ENCODE measurements at places on chromosomes 11 and 22.

DNA sequence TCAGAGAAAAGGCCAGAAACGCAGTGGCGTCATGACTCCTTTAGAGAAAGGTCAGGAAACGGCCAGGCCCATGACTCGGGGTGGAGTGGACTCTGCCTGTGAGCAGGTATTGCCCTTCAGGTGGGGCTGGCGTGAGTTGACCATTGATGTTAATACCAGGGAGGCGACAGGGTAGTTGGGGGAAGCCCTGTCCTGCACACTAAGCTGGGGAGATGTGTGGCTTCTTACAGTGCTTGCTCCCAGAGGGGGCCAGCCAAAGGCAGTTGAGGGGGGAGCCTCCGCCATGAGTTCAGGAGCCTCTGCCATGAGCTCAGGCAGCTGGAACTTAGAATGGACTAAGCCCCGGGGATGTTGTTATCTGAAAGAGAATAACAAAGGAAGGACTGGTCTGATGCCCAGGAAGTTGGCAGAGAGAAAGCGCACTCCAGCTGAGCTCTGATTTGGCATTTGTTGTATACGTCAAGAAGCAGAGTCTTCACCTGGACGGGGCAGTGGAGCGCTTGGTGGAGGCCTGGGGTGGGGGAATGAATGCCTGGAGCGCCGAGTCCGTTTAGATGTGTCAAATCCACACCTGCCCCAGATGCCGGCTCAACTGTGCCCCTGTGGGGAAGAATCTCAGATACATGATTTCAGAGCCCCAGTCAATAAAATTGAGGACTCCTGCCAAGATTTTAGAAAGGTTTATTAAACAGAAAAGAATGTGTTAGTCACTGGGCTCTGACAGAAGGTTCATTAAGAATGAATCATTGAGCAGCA is 222.5 kb downstream of the TBC1D22A start:
- no peak for DNase-seq

DNA sequence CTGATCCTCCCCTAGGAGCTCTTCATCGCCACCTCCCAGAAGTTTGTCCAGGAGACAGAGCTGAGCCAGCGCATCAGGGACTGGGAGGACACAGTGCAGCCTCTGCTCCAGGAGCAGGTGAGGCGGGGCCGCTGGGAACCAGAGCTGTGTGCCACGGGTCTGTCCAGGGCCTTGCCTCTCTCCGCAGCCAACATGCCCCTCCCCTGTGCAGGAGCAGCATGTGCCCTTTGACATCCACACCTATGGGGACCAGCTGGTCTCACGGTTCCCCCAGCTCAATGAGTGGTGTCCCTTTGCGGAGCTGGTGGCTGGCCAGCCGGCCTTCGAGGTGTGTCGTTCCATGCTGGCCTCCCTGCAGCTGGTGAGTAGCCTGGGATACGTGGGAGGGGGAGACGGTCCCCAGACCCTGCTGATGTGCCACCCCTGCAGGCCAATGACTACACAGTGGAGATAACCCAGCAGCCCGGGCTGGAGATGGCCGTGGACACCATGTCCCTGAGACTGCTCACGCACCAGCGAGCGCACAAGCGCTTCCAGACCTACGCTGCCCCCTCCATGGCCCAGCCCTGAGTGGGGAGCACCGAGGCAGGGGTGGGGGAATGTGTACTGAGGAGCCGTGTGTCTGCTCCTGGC is 2.5 kb downstream of the SCO2 start:
- no peak for DNase-seq

DNA sequence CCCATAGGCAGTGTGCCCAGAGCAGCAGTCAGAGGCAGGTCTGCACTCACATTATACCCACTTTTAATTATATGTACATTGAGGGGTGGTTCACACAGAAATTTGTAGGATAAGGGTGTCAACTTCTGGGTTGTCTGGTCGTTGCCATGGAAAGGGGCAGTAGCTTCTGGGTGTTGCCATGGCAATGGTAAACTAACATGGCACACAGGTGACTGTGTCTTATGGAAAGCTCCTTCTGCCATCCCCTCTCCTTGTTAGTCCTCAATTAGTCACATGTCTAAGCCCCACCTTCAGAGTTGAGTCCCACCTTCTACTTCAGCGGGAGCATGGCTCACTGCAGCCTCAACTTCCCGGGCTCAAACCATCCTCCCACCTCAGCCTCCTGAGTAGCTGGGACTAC is 56.3 kb upstream of the ATXN10 start:
- DNase-seq: no peak

DNA sequence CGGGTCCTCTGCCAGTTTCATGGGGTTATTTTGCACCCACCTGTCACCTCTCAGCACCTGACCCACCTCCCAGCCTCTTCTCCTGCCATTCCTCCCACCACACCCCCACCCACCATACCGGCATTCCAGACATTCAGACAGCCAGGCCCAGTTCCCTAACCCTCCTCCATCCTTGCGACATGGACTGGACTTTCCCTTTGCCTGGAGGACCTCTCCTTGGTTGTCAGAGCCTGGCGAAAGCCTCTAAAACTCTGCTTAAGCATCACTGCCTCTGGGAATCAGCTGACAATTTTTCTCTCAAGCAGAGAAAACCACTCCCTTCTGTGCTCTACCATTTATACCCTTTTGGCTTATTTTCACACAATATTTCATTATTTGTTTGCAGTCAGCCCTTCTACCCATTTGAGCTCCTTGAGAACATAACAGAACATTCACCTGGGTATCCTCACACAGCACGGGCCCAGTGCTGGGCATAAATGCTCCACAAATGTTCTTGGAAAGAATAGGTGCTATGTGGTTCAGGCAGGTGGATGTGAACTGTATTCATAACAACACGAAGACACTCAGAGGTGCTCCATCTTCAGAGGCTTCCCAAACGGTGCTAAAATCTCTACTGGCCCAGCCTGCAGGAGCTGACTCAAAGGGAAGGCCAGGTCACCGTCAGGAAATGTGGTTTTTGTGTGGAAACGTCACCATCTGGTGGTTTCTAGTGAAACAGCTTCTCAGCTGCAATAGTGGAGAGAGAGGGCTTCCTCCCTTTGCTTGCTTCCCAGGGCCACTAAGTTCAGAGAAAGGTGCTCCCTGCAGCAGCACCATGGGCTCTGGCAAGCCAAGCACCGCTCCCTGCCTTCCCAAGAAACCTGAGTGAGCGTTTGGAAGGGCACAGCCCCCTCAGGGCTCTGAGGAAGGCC is 10.4 kb downstream of the SPATA19 start:
- DNase-seq: no peak

DNA sequence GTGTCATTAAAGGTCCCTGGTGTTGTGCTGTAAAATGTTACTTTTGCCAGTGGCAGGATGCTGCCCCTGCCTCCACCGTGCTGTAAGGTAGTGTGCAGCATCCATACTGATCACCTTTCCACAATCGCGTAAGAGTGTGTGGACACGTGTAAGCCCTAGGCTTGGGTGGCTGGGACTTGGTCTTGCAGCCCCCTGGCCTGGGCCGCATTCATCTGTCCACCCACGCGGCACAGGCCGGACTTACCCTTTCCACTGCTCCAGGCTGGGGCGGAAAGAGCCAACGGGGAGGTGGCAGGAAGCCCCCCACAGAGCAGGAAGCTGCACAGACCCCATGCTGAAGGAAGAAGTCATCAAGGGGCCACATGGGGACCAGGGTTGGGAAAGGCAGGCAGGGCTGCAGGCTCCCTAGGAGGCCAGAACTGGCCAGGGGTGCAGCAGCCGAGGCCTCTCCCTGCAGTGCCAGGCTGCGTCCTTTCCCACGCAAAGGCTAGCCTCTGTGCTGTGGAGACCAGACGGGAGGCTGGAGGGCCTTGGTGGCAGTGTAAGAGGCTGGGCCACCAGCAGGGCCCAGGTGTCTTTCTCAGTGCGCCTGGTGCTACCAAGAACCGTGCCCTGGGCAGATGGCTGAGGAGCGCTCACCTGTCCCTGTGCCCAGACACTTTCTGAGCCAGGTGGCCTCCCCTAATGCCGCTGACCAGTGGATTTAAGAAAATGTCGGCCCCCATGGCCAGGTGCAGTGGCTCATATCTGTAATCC is 11.7 kb upstream of the TMEM191C start:
- no peak for DNase-seq

- DNase-seq: no peak
These were observed 4.6 kb downstream of the ETS1 start for GRCh38 chr11:128582496-128583366.

- no peak for DNase-seq
These were observed 29.9 kb downstream of the CWF19L2 start for GRCh38 chr11:107427569-107428180.

- no peak for DNase-seq
These were observed 350.9 kb upstream of the SYN3 start for GRCh38 chr22:33409079-33409478.

DNA sequence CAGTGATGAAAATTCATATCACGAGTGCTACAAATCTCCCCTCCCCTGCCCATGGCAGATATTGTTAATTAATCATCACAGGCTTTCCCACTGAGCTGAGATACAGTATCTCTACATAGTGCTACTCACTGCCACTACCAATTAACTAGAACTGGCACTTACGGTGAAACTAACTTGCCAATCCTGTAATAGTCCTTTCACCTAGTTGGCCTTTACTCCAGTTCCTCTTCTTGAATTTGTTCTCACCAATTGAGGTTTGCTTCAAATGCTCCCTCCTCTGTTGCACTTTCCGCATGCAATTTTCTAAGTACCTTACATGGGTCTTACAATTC is 11.9 kb upstream of the PRRG4 start:
- no peak for DNase-seq

DNA sequence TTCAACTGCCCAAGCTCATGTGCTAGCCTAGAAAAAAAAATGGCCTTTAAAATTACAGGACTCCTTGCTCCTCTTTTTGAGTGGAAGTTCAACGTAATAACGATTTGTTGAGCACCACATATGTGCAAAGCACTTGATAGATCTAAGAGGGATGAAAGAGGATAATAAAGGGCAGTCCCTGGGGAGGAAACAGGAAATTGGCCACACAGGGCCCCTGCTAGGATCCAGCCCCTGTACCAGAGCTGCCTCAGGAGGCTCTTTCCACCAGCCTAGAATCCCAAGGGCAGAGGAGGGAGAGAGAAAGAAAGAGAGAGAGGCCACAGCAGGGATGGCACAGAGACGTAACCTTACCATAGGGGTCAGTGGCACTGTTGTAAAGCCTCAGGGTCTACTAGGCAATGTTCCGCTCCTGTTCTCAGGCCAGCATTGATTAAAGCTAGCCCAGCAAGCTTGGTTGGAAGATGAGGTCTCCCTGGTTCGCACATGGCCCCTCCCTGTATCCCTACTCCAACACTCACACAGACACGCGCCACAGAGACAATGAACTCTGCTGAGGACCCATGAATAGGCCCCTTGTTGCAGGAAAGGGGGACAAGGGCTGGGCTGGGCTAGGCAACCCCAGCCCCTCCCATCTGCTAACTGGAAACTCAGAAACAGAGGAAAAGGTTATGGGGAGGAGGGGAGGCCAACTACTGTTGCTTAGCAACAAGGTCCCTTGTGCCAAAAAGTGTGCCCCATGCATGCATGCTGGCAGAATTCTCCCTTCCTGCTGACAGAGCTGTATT is at the start of gene TMPRSS5:
Gene TMPRSS5 (minus strand): TSS at position 438 of the 785 bp plus-strand sequence. CDS start 84 bp downstream, at position 354.
- no peak for DNase-seq

DNA sequence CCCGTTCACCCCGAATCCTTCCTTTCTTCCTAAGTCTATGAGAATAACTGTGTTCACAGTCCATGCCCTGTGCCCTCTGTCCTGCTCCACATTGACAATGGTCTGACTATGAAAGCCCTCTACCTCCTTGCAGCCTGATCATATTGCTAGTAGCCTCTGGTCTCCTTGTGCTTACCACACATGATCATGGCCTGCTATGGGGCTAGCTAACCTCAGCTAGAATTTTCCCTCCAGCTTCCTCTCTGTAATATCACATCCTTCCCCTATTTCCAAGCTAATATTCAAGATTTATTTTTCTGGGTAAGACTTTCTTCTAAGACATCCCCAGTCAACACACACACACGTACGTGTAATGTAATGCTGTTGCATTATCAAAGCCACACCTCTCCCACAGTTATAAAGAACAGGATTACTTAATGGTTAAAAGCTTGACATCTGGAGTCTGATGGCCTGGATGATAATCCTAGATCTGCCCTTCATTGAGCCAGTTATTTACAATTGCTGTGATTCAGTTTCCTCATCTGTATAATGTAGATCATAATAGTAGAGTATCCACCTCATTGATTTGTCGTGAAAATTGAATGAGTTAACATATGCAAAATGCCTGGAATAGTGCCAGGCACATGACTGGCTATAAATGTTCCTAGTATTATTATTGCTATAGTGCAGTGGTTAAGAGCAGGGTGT is 214.4 kb upstream of the BLID start:
- no peak for DNase-seq

- DNase-seq: no peak
These were observed 169.4 kb downstream of the MYO18B start for GRCh38 chr22:25911243-25911972.
